ENCODE measurements at places on chromosomes 7 and 10.
A peak's percentile ranks its signal among the peaks of the same experiment; 100 is the strongest.

- no peak for ATAC-seq
These were observed 39.0 kb downstream of the RAB11FIP2 start for GRCh38 chr10:118007773-118008172.

- ATAC-seq, result peak; percentile 94
These were observed at the start of gene CASP2 for GRCh38 chr7:143287935-143288826. Gene CASP2, plus strand, starts transcription at chr7:143288351. Its CDS starts 105 bp downstream, at chr7:143288456.

DNA sequence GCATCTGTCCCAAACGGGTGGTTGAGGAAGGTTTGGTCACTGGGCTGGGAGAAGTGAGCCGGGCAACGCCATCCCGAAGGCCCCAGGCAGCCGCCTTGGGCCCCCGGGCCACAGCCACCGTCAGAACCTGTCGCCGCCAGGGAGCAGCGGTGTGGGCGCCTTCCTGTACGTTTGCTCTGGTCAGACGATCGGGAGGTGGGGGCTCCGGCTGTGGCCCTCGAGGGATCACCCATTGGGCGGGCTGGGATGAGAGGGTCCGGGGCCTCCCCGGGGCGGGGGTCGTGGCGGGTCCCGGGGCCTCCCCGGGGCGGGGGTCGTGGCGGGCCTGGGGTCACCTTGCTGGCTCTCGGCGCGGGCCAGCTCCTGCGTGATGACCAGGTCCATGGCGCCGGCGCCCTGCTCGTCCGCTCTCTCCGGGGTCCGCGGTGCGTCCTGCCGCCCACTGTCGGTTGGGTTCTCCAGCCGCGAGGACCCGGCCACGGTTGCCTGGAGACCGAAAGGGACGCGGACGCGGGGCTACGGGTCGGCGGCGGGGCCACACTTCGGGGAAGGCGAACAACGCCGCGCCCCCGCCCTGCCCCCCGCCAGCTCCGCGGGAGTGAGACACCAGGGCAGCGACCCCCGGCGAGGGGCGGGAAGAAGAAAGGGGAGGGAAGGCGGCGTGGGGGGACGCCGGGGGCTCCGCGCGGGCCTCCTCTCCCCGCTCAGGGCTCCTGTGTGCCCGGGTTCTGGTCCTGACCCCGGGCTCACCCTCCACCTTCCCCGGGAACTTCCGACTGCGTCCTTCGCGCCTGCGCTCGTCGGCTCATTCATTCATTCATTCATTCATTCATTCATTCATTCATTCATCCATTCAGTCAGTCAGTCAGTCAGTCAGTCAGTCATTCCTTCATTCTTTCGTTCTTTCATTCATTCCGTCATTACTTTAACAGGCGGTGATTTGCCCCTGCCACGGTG is at the start of gene CFAP46:
Gene CFAP46, minus strand, starts transcription at position 470 of the 957 bp plus-strand sequence. Its CDS starts 86 bp downstream, at position 384.
- ATAC-seq, result no peak

- ATAC-seq, result no peak
These were observed 110.2 kb downstream of the PTEN start for GRCh38 chr10:87973635-87974034.

Data from activated CD4-positive, CD25-positive, alpha-beta regulatory T cell treated with anti-CD3 and anti-CD28 coated beads, Interleukin-2, amount 50 U/mL, for 24 hours (primary cell).